Left ventricle myocardium inferior (tissue), 1 donor: ENCODE measurements at places on chromosomes 3 and 15.

DNA sequence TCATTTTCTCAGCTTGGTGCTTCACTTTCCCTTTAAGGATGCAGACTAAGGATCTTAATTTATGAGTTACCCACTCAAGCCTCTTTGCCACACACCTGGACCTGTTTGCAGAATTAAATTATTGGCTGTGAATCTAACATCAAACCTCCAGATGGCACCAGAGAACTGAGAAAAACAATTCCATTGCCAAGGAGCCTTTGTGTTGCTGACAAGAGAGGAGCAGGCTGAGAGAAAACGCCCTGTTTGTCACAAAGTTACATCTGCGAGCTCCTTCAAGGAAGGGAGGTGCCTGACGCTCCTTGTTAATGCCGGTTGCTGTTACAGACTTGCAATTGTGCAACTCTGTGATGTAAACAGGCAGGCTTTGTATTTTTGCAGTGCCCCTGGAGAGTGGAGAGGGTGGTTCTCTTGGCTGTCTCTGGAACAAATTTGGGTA lies 36.3 kb upstream of the TMC3 start:
- peaks cover 25% of the 10 kb centered on the region for H3K4me1 ChIP-seq
- peak; percentile 42 for DNase-seq
- peaks cover under 1% of the 10 kb centered on the region for H3K27me3 ChIP-seq
- H3K36me3 ChIP-seq = no peaks in the 10 kb centered on the region
- H3K27ac ChIP-seq = peak overlapping the region; percentile 51

GRCh38 chr3:142028243-142028777 lies 121.0 kb downstream of the TFDP2 start:
- peak overlapping the region; percentile 69 for H3K27ac ChIP-seq
- peaks cover 40% of the 10 kb centered on the region for H3K4me1 ChIP-seq
- peak overlapping the region; percentile 68 for H3K4me3 ChIP-seq
- H3K27me3 ChIP-seq = no peaks in the 10 kb centered on the region
- no peak for DNase-seq

DNA sequence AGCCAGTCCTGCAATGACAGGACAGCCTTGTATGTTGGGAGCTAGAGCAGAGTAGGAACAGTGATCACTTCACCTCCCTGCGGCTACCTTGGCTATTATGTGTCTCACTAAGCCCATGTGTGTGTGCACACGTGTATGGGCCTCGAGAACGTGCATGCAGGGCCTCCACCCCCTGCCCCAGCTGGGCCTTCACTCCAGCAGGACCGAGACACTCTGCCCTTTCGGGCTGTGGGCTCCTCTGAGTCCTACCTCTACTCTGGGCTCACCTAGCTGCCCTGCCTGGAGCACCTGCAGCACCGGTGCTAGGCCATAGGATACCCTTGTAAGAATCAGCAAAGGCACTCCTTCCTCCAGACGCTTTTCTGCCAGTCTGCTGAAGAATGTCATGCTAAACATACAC lies 77.5 kb downstream of the LINGO1 start:
- no peak overlapping the region for H3K27ac ChIP-seq
- peaks cover 8% of the 10 kb centered on the region for H3K4me1 ChIP-seq
- no peak for DNase-seq
- no peaks in the 10 kb centered on the region for H3K36me3 ChIP-seq

- no peaks in the 10 kb centered on the region for H3K27me3 ChIP-seq
- no peak overlapping the region for H3K27ac ChIP-seq
- DNase-seq = no peak
Measured at GRCh38 chr3:173826416-173826815, 428.9 kb downstream of the NLGN1 start.

- H3K27ac ChIP-seq = no peak overlapping the region
- H3K27me3 ChIP-seq = no peaks in the 10 kb centered on the region
- DNase-seq = no peak
- peaks cover 51% of the 10 kb centered on the region for H3K36me3 ChIP-seq
- no peak overlapping the region for H3K4me3 ChIP-seq
Measured at GRCh38 chr3:67610458-67610857, 44.0 kb downstream of the SUCLG2 start.

DNA sequence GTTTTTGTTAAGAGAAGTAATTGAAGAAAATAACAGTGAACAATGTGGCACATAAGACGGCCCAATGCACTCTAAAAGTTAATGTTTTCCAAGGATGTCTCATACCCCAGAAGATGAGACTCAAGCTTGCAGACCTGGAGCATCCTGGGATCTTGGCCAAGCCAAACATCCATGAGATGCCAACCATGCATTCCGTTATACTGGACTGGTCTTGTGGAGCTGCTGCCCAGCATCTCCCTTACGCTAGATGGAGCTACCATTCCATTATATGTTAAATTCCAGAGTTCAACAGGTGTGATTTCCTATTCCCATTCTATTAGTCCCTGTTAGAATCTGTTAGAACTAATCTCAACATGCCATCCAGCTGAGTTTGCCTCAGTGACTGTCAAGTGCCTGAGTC lies 181.8 kb downstream of the PDCD6IP start:
- H3K27me3 ChIP-seq = no peaks in the 10 kb centered on the region
- no peaks in the 10 kb centered on the region for H3K36me3 ChIP-seq
- H3K4me3 ChIP-seq = no peak overlapping the region

DNA sequence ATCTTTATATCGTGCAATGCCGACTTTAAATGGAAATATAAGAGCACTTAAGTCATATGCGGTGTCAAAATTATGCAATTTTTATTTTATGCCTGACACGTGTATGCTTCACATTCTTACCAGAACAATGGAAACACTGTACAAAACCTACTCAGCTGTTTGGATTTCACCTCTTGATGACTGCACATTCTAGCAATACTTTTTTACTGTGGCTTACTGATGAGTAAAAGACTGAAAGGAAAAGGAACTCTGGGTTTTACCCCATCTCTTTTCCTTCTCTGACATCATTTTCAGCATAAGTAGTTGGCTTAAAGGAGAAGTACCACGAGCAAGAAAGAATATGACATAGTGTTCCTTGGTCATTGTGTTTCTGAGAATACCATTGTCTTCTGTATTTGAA lies 142.8 kb downstream of the POLR2M start:
- no peak overlapping the region for H3K4me3 ChIP-seq
- H3K36me3 ChIP-seq = no peaks in the 10 kb centered on the region
- no peaks in the 10 kb centered on the region for H3K27me3 ChIP-seq
- H3K27ac ChIP-seq = no peak overlapping the region
- DNase-seq = no peak
- H3K4me1 ChIP-seq = no peaks in the 10 kb centered on the region

- no peaks in the 10 kb centered on the region for H3K36me3 ChIP-seq
- DNase-seq = no peak
- peaks cover 33% of the 10 kb centered on the region for H3K27me3 ChIP-seq
Measured at GRCh38 chr15:69039516-69040225, 25.2 kb downstream of the NOX5 start.

DNA sequence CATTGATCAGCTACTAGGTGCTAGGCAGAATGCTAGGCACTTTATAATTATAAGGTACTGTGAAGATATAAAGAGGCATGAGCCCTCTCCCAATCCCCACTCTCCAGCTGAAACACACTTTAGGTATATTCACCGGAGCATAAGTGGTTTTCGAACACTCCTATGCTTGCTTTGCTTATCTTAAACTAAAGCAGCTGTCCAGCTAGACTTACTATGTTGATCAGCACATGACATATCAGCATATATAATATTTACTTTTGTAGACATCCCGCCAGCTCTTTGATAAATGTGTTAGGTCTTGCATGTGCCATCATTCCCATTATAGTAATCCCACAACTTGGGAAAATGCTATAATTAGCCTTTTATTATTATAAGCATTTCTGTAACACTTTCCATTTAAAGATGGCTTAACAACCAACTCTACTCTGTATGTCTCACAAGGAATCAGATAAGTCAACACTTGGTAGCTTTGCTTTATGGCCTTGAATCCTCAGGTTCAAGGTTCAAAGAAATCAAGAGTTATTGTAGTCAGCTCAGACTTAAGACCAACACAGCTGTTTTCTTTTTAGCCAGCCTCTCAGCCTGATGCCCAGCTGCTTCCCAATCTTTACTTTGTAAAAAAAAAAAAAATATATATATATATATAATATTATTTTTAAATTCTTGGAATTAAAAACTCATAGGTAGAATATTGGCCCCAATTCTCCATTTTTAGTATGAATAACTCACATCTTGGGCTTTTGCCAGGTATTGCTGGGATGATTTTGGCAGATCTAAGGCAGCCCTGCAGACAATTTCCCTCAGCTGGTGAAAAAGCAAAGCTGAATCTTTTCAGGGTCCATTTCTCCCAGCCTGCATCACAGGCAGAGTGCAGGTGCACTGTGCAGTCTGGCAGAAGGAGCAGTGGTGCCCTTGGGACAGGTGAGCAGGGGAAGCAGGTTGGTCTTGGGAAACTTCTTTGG lies 104.2 kb downstream of the THRB start:
- no peak for DNase-seq
- peaks cover 45% of the 10 kb centered on the region for H3K4me1 ChIP-seq
- H3K4me3 ChIP-seq = no peak overlapping the region
- no peaks in the 10 kb centered on the region for H3K36me3 ChIP-seq
- H3K27me3 ChIP-seq = no peaks in the 10 kb centered on the region

DNA sequence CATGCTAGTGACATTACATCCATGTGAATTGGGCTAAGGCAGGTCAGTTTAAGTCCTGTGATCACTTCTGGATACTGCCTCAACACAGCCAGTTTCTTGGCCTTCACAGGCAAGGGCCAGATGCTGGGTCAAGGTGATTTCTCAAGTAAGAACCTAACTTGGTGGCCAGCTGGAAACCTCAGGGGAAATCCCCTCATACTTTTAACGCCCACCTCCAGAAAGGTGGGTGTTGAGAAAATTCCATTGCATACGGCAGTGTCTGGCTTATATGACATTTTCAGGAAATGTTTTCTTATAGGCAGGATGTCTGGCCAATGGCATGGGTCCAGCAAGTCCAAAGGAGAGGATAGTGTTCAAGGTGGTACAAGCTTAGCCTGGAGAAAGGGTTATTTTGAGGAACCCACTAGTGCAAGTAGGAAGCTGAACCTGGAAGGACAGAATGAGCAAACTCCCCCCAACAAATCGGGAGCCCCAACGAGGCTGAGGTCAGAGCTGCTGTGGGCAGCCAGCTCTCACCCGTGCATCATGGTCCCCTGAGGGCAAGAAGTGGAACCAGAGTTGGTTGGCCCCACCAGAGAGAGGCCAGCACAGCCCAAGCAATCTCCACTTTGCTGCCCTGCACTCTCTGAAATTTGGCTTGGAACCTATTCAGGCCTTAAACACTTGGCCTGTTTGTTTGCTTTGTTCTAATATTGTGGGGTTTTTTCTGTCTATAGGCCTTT lies 135.4 kb downstream of the PDE8A start:
- no peak overlapping the region for H3K4me3 ChIP-seq
- no peaks in the 10 kb centered on the region for H3K27me3 ChIP-seq
- H3K36me3 ChIP-seq = peaks cover 71% of the 10 kb centered on the region
- H3K27ac ChIP-seq = no peak overlapping the region

GRCh38 chr15:74043425-74044266 lies 38.7 kb downstream of the GOLGA6A start:
- no peaks in the 10 kb centered on the region for H3K27me3 ChIP-seq
- H3K4me1 ChIP-seq = peaks cover 80% of the 10 kb centered on the region
- H3K4me3 ChIP-seq = no peak overlapping the region
- H3K36me3 ChIP-seq = peaks cover 24% of the 10 kb centered on the region

DNA sequence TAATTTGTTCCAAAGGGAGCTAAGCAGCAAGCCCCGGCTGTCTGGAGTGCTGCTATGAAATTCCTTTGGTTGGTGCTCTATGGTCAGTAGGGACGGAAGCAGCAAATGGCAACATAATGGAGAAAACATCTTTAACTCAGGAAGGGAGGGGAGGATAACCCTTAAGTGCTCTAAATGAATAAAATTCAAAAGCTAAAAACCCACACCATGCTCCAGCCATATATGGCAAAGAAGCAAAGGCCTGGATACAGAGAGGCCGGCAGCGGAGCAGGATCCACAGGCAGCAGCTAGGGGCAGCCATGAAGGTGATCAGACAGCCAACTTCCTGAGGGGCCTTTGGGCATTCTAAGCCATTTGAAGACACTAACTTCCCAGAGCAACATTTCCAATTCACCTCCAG lies 38.9 kb downstream of the IL17RD start:
- peak overlapping the region; percentile 18 for H3K27ac ChIP-seq
- no peaks in the 10 kb centered on the region for H3K27me3 ChIP-seq
- peaks cover 24% of the 10 kb centered on the region for H3K4me1 ChIP-seq
